Dorsolateral prefrontal cortex (tissue), 122 donors: ENCODE measurements at places on chromosomes 7 and 10. TPM values are rescaled to one million over a fixed set of nuclear protein-coding genes. Genes with fewer than 3 reads are reported as not detected.
A peak's percentile ranks its signal among the peaks of the same experiment; 100 is the strongest.

DNA sequence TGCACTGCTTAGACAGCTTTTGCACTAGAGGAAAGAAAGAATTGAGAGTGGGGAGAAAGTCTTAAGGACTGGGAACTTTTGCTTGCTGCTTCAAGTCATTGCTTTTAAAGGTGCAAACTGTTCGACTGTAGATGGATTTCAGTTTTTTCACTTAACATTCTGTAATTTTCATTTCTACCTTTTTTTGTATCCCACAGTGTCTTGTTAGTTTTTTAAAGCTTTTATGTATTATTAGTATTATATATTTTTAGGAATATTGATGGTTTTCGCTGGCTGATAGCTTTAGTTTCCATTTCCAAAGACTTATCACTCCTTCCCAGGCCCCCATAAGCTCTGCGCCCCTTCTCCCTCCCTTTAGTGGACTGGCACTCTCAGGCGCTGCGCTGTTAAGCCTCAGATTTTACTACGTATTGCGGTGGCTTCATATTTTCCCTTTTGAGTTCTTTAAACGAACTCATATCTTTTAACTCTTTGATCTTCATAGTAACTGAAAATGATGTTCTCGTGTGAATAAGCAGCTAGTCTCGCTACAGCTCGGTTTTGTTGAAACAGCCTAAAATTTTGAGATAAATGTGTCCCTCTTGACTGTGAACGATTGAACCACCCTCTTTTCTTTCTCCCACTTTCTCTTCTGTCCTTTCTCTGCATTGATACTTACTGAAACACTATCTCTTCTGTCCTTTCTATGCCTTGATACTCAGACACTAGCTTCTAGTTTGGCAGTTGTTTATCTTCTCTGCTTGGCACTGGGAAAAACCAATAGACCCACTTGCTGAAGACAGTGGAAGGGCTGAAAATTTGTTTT lies 2.5 kb upstream of the ETV1 start:
- DNase-seq: no peak

DNA sequence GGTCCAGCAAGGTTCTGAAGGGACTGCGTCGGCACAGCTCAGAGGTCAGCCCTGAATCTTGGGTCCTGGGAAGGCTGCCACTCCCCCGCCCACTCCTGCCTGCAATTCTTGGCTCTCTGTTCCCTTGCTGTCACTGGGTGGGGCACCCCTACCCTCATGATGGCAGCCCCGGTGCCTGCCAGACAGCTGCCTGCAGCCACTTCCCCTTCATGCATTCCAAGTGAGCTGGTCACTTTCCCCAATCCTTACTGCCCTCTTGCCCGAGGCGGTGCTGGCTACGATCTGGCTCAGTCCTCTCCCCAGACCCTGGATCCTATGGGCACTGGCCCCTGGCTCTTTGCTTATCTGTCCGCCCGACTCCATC lies 14.2 kb downstream of the MYL10 start:
- no peak for DNase-seq

- DNase-seq: no peak
Observed at GRCh38 chr7:121006711-121007315, 18.3 kb downstream of the CPED1 start.

The GPR15LG gene
- not detected for total RNA-seq

DNA sequence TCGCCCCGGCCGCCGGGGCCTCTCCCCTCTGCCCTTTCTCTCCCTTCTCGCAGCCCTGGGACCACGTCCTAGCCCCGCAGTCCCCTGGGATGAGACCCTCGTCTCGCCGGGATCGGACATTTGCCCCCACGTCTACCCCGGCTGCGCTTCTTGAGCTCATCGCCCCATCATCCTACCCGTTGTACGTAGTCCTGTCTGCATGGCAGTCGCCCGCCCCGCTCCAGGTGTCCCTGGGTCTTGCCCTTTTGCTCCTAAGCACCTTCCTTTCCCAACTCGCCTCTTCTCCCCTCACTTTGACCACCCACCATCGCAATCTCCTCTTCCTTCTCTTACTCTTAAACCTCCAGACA lies 582 bp downstream of the TPST1 start:
- DNase-seq: peak; percentile 23

- no peak for DNase-seq
Observed at GRCh38 chr10:7561216-7561893, 105.4 kb downstream of the ITIH5 start.

The AGAP6 gene
- total RNA-seq: 20.7 TPM

The PTPRZ1 gene
- 142 TPM for total RNA-seq

GRCh38 chr10:116270771-116271592 lies 2.0 kb downstream of the GFRA1 start:
- DNase-seq: peak; percentile 47

DNA sequence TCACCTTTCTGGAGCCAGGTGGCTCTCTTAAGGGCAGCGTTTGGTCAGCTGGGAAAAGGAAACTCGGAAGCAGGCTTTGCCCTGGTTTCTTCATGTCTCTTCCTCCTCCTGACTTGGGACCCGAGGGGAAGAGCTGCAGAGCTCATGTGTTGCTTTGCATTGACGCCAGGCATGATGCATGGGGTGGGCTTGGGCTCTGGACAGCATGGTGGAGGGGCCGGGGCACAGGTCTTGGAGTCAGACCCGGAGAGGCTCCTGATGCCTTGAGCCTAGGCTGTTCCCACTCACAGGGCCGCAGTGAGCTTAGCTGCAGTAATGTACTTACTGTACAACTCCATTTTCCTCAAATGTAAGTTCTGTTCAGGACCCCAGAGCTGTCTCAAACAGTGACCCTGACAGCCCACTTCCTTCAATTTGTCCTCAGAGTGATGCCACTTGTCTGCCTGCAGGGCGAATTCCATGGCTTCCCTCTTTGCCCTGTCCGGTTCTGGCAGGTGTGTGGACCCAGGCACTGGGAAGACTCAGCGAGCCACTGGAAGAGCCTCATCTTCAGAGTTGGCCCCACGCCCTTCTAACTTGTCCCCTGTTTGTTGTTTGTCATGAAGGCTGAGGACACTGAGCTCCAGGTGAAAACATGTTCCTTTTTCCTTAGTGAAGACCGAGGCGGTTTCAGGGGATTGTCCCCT lies 50.2 kb downstream of the ZNF467 start:
- DNase-seq: peak; percentile 19

DNA sequence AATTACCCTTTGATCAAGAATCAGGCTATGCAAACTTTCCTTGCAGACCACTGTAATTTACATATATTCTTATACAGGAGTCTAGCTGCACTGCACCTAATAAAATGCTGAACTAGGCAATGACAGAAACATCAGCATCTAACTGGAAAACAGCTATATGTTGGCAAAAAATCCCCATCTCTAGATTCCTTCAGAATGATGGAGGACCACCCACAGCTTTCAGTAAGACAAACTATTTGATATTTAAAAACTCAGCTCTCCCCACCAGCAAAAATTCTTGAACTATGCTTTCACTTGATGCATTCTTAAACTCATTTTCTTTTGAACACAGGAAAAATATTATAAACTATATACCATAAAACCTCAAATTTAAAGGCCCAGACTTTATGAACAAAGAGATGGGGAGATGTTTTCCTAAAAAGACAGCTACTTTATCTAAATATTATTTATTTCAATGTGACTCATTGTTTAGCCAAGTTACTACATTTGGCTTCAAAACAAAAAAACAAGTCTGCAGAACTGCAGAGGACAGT lies 77.4 kb downstream of the SEMA3C start:
- no peak for DNase-seq

DNA sequence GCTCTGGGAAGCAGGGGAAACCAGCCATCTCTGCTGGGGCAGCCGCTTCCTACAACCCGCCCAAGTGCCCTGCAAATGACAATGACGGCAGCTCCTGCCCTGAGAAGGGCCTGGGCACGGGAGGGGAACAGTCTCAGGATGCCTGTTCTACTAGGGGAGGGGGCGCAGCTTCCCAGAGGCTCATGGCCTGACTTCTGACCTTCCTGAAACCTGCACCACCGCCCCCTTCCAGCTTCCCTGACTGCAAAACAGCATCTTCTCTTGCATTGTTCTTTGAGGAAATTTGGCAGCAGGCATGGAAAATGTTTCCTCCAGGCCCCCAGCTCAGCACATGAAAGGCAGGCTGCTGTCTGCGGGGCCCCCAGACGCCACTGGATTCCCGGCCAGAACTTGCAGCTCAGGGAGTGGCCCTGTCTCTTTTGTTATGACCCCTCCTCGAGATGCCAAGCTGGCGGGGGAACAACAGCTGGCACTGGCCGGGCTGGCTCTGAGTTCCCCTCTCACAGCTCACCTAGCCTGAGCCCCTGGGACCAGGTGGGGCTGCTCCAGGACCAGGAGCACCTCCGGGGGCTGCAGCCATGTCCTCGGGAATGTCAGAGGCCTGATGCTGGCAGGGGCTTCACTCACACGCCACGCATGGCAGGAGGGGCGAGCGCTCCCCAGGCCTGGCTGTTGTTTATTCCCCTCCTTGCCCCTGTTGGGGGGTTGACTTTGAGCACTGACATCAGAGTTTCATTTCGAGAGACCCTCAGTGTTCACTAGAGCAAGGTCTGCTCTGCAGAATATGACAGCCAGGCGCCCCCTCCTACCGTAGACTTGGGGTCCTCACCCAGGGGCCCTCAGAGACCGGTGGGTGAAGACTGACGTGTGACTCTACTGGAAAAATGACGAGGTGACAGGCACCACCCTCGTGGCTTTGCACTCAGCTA lies 62.7 kb downstream of the CALML3 start:
- DNase-seq: no peak

DNA sequence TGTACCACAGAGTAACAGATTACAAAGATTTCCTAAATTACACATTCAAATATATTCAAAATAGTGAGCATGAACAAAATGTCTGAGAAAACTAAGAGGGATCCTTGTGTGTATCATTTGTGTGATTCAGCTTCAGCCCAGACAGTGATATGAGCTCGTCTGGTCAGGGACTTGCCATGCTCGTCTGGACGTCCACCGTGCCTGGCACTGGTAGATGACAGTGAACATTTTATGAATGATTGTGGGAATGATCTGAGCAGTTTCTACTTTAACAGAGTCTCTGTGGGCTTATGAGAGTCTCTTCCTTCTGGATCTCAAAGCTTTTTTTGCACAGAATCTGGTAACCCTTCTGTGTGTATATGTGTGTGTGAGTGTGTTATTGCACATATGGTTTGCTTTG lies 34.2 kb upstream of the ANKRD2 start:
- no peak for DNase-seq

- DNase-seq: no peak
Observed at GRCh38 chr7:50614721-50615518, 49.7 kb upstream of the DDC start.

The STAG3 gene
- total RNA-seq: 4.2 TPM

DNA sequence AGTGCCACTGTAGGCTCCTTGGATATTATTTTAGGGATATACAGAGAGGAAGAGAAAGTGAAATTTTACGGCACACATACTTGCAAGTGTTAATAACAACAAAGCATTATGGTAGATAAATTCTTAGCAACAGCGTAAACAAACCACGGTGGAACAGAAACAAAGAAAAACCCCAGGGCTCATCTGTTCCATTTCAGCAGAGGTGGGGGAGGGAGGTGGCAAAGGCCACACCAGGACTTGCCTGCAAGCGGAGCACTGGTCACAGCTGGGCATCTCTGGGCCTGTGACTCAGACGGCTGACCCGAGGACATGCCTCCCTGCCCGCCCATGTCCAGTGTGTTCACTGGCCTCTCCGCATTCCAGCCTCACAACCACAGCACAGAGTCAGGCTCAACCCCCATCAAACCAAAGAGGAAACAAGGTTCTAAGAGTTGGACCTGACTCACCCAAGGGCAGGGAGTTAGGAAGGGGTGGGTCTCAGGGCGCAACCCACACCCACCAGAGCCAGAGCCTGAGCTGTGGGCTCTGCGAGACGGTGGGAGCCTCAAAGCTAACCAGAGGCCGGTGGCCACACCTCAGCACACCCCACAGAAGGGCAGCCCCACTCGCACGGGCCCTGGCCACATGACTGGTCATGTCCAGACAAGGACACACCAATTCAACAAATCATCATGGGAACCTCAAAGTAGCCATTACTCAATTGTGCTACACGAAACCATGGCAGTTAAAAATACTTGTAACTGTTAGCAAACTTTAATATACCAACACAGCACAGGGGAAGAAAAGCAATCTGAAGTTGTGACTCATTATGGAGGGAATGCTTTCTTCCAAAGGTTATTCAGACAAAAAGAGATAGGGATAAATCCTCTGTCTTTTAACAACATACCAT lies 10.7 kb downstream of the ESYT2 start:
- DNase-seq: peak; percentile 64

GRCh38 chr10:78330884-78331283 lies 297.2 kb downstream of the RPS24 start:
- DNase-seq: no peak

The NT5C2 gene
- 76.6 TPM for total RNA-seq

The SPDYE17 gene
- not detected for total RNA-seq

DNA sequence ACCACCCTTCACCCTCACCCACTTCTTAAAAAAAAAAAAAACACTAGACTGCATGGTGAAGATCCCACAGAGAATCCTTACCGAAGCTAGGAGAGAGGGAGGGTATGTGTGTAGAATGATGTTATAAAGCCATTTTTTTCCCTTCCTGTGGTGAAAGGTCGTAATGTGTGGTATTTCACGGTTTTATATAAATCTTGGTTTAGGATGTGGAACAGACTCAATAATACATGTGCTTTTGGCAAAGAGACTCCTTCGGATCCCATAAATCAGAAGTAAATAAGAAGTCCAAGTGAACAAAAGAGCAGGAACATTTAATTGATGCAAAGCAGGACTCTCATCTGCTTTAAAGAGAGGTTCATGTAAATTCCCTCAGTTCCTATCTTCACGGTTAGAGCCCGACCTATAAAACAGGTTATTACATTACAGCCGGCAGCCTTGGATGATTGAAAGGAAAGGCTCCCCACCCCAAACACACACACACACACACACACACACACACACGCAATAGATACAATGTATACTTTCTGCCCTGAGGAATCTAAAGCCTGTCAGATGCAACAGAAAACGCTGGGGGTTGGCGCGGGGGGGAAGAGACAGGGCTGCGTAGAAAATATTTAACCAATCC lies 8.8 kb downstream of the DLX5 start:
- no peak for DNase-seq

- no peak for DNase-seq
Observed at GRCh38 chr10:30284865-30285594, 64.0 kb downstream of the MTPAP start.

DNA sequence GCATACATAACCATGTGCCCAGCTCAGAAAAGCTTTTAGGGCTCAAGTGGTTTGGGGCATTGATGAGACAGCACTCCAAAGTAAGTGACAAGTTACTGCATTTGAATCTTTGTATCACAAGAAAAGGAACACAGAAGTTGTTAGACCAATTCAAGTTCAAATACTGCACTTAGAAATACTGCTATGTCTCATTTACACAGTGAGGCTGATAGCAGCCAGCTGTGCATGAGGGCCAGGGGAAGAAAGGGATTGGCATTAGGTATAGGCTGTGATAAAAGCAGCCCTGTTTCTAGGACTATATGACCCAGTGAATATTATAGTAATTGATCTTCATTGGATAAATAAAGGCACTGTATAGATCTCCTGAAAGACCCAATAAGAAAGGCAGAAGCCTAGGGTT lies 197.8 kb upstream of the SORCS1 start:
- DNase-seq: no peak

The SLC13A1 gene
- total RNA-seq: not detected

DNA sequence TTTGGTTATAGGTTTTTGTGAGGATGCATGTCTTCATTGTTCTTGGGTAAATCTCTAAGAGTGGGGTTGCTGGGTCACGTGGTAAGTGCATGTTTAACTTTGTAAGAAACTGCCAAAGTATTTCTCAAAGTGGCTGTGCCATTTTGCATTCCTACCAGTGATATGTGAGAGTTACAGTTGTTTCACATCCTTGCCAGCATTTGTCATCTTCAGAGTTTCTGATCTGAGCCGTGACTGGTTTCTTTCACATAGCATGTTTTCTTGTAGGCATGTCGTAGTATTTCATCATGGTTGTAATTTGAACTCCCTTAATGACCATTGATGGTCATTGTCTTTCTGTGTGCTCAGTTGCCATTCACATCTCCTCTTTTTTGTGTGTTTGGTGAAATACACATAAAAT lies 286.0 kb downstream of the RNLS start:
- DNase-seq: no peak
